NCI-H187 (cell line): ENCODE measurements at places on chromosomes 3 and 15.
A peak's percentile ranks its signal among the peaks of the same experiment; 100 is the strongest.

GRCh38 chr3:156867174-156867573, 41.0 kb downstream of the LEKR1 start:
- DNase-seq = no peak

DNA sequence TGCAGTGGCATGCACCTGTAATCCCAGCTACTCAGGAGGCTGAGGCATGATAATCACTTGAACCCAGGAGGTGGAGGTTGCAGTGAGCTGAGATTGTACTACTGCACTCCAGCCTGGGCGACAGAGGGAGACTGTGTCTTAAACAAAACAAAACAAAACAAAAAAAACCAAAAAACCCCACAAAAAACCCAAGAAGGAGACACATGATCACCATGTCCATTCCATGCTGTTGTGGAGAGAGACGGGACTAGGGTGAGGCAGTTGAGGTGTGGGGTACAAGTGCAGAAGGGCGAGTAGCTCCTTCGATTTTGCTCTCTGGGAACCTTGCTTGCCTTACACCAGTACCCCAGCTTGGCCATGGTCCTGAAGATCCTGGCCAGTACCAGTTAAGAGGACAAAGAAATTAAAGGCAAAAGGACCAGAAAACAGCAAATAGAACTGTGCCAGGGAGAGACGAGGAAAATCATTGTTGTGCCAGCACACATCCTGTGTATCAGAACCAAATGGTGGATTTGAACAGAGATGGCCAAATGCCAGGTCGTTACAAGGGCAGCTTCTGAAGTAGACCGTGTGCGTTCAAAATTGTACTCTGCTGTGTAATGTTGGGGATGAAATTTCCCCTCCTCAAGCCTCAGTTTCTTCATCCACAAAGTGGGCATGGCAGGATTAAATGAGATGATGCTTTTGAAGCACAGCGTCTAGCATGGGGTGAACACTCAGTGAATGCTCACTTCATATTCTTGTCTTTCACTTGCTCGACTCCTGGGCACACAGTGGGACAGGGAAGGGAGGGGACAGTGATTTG, 42.9 kb upstream of the CTSH start:
- DNase-seq = no peak

GRCh38 chr3:186319945-186320344, 42.1 kb downstream of the DGKG start:
- DNase-seq = no peak

GRCh38 chr15:100226107-100226506, 115.7 kb downstream of the ADAMTS17 start:
- DNase-seq = no peak

- no peak for DNase-seq
These were observed 1025.5 kb upstream of the NR2F2 start for GRCh38 chr15:95304947-95305400.

GRCh38 chr3:69462826-69463100, 76.9 kb upstream of the FRMD4B start:
- no peak for DNase-seq

DNA sequence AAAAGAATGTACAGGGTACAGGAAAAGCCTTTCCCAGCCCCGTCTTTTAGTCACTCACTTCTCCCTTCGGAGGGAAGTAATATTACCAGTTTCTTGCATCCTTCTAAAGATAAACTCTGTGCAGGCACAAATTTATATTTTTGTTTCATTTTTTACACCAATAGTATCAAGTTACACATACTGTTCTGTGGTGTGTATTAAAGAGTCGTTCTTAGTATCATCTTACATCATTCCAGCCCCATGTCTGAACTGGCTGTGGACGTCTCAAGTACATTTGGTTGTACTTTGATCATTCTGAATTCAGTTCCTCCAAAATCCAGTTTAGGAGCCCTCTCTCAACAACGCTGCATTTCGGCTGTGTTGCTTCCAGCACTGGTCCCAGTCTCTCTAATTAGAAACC, 68.7 kb downstream of the LMLN start:
- no peak for DNase-seq

GRCh38 chr15:38532728-38533127, 31.9 kb downstream of the RASGRP1 start:
- no peak for DNase-seq

- no peak for DNase-seq
These were observed 11.4 kb downstream of the RAB6B start for GRCh38 chr3:133884054-133884886.

DNA sequence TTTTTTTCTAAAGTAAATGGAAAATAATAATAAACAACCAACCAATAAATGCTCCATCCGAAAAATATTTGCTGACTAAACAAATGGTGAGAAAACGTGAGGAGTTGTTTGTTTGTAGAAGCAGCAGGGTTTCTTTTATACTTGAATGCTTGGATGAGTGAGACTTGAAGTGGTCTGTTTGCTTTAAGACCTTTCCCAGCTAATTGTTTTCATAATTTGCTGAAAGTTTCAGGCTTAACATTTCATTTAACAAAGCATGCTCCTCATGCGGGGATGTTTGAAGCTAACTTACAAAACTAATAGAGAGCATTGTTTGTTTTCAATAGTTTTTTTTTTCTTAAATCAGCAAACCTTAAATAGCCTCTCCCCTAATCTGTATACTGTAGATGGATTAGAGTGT, 484.6 kb downstream of the ROBO2 start:
- no peak for DNase-seq

GRCh38 chr15:98873441-98874218, 134.0 kb downstream of the PGPEP1L start:
- no peak for DNase-seq

GRCh38 chr3:77795013-77795412, 755.1 kb downstream of the ROBO2 start:
- DNase-seq = no peak

DNA sequence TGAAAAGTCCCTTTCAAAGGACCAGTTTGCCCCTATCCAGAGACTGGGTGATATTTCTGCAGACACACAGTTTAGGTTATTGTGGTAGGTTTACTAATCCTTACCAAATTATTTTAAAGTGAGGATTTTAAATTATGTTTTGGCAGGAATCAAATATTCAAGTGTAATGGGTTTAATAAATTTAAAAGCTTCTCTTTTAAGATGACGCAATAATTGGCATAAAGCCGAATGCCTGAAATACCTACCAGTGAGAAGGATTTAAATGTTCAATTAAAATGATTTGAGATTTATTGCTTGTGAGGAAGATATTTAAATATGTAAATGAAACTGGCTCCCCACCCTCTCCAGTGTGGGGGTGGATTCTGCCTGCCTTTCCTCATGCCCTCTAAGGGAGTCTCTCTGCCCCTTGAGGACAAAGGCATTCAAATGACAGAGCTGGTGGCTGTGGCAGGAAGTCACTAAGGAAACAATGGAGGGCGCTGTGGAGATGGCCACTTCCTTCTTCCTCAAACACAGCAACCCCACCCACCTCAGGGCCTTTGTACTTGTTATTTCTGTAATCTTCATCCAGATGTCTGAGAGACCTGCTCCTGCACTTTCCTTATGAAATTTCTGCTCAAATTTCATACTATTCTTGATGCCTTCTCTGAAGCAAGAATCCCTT, 131.7 kb downstream of the TNIK start:
- no peak for DNase-seq

- no peak for DNase-seq
These were observed 2.4 kb downstream of the CCR2 start for GRCh38 chr3:46356276-46356675.

- peak; percentile 69 for DNase-seq
These were observed 141.7 kb upstream of the IQSEC1 start for GRCh38 chr3:13214847-13215472.

DNA sequence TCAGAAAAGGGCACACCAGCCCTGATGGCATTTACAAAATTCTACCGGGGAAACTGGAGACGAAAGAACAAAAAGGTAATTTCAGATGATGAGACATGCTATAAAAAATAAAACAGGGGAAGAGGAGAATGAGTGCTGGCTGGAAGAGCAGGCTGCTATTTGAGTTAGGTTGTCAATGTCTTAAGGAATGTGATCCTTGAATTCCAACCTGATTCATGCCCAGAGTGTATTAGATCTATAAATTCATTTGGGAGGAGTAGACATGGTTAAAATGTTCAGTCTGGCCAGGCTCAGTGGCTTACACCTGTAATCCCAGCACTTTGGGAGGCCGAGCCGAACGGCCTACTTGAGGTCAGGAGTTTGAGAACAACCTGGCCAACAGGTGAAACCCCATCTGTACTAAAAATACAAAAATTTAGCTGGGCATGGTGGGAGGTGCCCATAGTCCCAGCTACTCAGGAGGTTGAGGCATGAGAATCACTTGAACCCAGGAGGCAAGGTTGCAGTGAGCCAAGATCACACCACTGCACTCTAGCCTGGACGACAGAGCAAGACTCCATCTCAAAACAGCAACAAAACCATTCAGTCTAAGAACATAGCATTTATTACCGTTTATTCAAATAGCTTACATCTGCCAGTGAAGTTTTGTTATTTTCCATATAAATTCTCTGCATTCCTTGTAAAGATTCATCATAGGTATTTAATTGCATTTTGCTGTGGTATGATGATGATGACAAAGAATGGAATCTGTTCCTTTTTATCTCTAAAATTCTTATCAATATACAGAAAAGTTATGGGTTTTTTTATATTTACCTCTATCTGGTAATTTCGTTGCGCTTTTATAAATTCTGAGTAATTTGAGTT, 126.7 kb upstream of the NR2E3 start:
- DNase-seq = no peak

DNA sequence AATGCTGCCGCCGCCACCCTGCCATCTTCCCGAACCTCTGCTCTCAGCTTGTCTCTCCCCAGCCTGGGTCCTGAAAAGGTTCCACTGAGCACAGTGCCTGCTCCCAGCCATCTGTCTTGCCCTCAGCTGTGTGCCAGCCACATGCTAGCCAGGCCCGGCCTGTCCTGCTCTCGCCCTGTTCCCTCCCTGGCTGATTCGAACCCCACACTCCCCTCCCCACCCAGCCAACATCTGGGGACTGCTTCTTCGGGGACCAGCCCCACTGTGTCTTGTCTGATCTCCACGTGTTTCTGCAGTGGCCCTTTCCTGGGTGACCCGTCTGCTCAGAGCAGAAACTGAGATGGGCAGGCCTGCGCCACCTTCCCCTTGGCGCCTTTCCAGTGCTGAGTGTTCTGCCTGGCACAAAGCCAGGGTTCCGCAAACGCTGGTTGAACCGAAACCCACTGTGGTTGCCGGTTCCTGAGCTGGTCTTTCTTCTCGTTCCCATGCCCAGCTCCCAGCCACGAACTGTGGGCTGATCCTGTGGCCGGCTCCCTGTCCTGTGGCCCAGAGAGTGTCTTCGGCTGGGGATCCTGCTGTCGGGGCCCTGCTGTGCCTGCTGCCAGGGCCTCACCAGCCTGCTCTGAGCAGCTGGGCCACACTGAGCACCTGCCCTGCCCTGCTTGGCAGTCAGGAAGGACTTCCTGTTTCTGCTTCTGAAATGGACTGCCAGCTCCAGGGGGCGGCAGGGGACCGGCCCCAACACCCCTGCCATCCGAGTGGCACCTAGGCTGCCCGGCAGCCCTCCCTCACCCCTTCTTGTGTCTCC, 62.7 kb upstream of the KLF13 start:
- no peak for DNase-seq

GRCh38 chr3:195054311-195054710, 216.6 kb downstream of the XXYLT1 start:
- no peak for DNase-seq

- DNase-seq = no peak
These were observed 675 bp downstream of the BRPF1 start for GRCh38 chr3:9732080-9732739.

DNA sequence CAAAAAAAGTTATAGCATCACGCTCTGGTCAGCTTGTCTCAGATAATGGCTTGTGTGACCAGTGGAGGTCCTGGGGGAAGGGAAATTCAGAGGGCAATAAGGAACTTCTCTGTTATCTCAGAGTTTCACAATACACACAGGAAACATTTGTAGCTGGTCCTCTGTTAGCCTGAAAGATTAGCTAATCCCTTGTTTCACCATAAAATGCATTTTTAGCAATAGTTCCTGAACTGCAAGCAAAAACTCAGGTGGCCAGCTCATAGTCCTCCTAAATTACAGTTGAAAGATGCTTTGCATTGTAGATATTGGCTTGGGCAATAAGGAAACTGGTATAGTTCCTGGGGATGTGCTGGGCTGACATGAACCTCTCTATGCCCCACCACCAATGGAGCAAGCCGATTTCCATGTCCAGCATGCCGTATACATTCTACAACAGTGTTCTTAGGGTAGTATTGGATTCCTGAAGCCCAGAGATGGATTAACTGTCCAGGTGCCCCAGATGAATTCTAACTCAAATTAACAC, 141.5 kb upstream of the TBL1XR1 start:
- DNase-seq = no peak

GRCh38 chr3:10515396-10515795, 10.0 kb upstream of the ATP2B2 start:
- DNase-seq = no peak

DNA sequence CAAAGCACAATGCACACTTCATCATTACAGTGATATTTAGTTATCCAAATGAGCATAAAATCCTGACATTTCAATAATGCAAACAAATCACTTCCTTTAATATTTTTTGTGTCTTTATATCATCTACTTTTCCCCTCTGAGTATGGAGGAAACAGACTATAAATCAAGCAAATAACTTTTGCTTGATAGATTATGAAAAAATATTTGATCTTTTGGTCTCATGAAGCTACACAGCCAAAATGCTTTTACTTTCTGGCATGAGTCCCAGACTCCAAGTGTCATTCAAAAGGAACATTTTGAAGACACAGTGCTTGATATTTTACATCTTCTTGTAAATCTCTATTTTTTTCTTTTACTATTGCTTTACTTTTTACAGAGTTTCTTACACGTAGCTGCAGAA, 215.3 kb upstream of the ROBO1 start:
- DNase-seq = no peak

DNA sequence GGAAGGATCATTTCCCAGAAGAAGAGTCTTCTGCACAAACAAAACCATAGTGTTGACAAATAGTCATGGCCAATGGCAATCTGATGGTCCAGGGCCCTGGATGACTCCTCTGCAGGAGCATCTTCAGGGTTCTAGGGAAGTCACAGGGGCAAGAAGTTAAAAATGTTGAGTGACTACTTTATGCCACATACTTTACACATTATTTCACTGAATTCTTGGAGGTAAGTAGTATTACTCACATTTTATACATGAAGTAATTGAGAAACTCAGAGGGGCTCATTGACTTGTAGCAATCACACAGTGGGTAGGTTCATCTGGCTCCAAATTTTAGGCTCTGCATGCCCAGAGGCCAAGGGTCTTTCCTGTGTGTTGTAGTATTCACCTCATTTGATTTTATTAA, 430.2 kb upstream of the MCTP2 start:
- DNase-seq = no peak

DNA sequence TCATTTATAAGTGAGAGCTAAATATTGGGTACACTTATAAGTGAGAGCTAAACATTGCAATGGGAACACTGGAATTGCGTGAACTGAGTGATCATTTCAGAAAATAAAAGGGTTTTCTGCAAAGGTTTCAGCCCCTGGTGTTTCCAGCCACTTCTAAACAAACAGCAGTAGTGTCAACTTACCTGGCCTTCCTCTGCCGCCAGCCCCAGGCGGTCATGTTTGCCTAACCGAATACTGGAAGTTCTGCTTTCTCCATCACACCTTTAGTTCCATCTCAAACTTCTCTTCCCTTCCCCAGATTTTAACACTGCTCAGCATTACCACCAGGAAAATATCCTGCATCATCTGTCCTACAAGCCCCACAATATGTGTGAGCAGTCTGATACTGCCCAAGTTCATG, 58.6 kb downstream of the MRPL3 start:
- DNase-seq = no peak
